ENCODE measurements at places on chromosomes 13 and 19. TPM values are rescaled to one million over a fixed set of nuclear protein-coding genes. Genes with fewer than 3 reads are reported as not detected.

The VPS36 gene
- total RNA-seq = 99.8 TPM

The PRR22 gene
- 4.0 TPM for total RNA-seq

DNA sequence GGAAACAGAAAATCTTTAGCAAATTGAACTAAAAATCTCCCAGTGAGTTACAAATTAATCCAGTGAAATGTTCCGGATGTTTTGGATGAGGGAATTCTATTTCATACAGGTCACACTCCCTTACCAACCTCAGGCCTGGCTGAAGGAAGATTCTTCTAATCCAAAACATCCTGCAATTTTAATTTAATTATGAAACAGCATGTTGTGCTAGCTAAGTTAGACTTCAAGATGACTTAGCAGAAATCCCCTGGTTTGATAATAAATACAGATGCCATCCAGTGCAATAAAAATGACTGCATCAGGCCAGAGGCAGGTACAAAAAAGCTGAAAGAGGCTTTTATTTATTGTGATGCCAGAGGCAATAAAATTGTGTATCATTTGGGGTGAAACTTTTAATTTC lies 96.7 kb upstream of the CLDN10 start:
- no peak for DNase-seq

GRCh38 chr13:35159041-35159440 lies 217.0 kb downstream of the NBEA start:
- DNase-seq = no peak

The ELAVL1 gene
- 32.4 TPM for total RNA-seq

DNA sequence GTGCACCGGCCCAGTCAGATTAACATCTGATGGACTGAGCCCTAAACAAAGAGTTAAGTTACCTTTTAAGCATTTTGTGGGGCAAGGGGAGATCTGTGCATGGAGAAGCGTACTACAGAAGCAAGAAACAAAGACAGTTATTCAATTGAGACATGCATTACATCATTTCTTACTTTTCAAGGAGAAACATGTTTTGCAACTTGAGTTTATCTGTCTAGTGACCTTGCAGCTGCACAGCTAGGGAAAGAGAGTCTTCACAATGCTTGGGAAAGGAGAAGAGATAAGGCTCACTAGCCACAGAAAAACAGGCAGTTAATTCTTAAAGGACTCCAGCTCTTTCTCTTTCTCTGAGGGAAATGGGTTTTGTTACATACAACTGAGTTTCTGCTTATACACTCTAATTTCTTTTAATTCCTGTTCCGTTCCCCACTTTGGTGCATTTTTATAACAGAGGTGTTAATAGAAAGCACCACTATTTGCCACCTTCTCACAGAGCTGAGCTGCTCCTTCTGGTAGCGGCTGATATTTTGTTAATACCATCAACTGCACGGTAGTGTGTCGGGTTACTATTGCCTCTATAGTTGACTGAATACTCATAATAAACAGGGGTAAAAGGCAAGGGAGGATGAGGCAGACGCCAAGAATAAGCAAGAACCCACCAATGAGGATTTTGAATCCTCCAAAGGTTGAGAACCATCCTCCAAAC lies 55.9 kb downstream of the ZNF431 start:
- no peak for DNase-seq

DNA sequence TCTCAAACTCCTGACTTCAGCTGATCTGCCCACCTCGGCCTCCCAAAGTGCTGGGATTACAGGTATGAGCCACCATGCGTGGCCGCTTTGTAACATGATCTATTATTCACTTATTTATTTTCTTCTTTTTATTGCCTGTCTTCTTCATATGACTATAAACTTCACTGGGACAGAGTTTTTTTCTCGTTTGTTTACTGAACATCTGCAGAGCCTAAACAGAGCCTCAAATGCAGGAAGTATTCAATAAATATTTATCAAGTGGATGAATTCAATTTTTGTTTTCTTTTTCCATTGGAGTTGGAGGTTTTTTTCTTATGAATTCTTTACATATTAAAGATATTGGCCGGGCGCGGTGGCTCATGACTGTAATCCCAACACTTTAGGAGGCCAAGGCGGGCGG lies 54.7 kb downstream of the SKA3 start:
- DNase-seq = peak; percentile 19

- DNase-seq = peak; percentile 93
These were observed 67.1 kb downstream of the RASA3 start for GRCh38 chr13:114065141-114065925.

- DNase-seq = no peak
These were observed 11.2 kb downstream of the FEM1A start for GRCh38 chr19:4802711-4803110.

GRCh38 chr19:33375156-33375836 lies 1.8 kb downstream of the CEBPG start:
- DNase-seq = no peak

DNA sequence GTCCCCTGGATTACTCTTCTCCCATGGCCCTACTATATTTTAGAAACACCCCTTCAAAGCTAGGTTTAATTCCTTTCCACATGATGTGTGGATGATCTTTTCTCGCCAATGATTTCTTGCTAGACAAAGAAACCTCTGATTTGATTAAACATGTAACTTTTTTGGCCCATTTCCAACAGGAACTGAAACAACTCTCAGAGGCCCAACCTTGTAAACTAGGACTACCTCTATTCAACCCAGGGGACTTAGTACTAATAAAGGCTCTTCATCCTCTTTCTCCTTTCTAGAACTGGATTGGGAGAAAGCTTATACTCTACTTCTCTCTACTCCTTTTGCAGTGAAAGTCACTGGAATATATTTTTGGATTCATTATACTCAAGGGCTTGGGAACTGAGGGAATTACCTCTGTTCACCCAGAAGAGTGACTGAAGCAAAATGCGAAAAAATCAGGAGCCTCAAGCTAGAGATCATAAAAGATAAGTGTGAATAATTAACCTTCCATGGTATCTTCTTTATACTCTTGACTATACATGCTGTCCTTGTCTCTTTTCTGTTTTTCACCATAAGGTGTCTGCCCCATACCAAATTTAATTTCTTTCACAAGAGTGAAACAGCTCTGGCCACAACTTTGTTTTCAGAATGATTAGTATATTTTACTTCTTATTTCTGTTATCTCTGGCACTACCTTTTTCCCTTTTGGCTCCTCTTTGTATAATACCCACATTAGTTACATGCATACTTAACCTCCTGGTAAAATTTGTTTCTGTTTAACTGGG lies 977.6 kb downstream of the SLITRK5 start:
- no peak for DNase-seq

GRCh38 chr19:16944626-16945363 lies 56.0 kb downstream of the F2RL3 start:
- DNase-seq = no peak

DNA sequence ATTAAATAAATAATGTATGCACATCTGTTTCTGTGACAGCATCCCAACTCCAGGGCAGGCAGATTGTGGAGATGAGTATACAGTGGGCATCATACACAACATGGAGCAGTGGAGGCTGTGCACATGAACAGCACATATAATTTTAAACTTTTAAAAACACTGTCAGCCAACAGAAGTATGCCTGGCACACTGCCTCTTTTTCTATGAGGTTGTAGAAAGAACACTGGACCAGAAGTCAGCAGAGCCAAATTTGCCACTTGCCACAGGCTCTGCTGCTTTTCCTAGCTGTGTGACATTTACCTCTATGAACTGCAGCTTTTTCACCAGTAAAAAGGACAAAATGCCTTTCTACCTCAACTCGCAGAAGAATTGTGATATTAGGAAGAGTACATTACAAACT lies 118.7 kb downstream of the FRY start:
- no peak for DNase-seq

The DDX49 gene
- total RNA-seq = 75.6 TPM

DNA sequence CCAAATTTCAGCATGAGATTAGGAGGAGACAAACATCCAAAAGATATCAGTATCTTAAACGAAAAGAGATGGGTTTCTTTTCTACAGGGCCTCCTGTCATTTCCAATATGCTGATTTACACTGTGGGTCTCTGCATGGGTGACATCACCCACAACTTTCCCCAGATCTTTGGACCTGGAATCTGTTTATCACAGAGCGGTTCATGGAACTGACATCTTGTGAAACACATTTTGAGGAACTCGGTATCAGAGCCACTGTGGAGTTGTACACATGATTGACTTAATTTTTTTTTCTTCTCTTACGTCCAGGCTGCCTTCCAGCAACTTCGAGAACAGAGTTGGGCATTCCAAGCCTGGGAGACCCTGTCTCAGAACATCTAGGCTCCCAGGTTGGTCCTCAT lies 80.2 kb upstream of the SERP2 start:
- DNase-seq = no peak

The TNFSF11 gene
- not detected for total RNA-seq

The COG6 gene
- 26.6 TPM for total RNA-seq

- DNase-seq = no peak
These were observed 51.3 kb downstream of the ERICH6B start for GRCh38 chr13:45564133-45564776.

GRCh38 chr13:98490195-98490836 lies 86.6 kb downstream of the STK24 start:
- DNase-seq = no peak

- no peak for DNase-seq
These were observed 90.9 kb downstream of the TEX29 start for GRCh38 chr13:111411151-111411858.

DNA sequence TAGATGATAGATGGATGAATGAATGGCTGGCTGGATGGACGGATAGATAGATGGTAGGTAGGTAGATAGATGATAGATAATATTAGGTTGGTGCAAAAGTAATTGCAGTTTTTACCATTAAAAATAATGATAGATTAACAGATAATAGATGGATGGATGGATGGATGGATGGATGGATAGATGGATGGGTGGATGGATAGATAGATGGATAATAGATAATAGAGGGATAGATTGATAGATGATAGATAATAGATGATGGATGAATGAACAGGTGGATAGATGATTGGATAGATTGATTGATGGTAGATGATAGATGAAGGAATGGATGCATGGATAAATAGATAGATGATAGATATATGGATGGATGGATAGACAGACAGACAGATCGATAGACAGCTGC lies 87.9 kb upstream of the RAP2A start:
- no peak for DNase-seq

GRCh38 chr19:19549804-19550464 lies 11.9 kb downstream of the CILP2 start:
- no peak for DNase-seq

GRCh38 chr13:37488726-37489125 lies 109.8 kb downstream of the POSTN start:
- no peak for DNase-seq

The TGDS gene
- total RNA-seq = 9.3 TPM

DNA sequence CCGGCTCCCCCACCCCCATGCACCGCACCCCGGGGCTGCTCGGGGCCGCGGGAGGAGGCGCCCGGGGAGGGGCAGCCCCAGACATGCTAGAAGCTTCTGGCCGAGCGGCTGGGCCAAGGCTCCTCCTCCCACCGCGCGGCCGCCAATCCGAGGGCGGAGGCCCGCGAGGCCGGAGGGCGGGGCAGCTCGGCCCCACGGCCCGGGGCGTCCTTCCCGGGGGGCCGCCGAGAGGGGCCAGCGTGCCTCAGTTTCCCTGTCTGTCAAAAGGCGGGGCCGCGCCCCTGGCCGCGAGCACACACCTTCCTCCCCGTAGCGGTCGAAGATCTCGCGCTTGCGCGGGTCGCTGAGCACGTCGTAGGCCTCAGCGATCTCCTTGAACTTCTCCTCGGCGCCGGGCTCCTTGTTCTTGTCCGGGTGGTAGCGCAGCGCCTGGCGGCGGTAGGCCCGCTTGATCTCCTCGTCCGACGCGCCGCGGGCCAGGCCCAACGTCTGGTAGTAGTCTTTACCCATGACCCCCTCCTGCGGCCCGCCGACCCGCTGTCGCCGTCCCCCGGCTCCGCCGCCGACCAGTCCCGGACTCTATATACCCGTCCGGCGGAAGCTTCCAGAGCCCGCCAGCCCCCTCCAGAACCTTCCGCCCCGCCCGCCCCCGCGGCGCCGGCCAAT lies at the start of gene DNAJB1:
TSS of gene DNAJB1 (minus strand) at position 558 of the 666 bp plus-strand sequence. CDS start at position 510, 48 bp downstream.
- peak; percentile 85 for DNase-seq

GRCh38 chr19:34499155-34499834 lies 17.7 kb downstream of the WTIP start:
- no peak for DNase-seq

The GNA15 gene
- total RNA-seq = 70.3 TPM

The CERS4 gene
- total RNA-seq = 116 TPM

DNA sequence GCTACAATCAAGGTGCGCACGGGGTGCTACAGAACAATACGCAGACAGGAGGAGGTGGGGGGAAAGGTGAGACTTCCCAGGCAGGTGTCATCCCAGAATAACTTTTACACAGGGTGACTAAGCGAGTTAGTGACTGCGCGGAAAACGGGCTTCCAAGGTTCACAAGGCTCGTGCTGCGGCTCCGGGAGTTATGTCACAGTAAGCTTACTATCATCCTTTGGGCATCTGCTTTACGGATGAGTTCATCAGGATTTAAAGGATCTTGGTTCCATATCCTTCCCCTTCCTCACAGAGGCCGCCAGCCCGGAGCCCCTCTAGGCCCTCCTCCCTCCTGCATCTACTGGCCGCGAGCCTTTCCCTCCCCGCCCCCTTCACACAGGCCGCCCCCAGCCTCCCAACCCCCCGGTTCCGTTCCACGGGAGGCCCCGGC lies 474 bp upstream of the IFT88 start:
- DNase-seq = no peak

The GPC6 gene
- total RNA-seq = 4.3 TPM

GRCh38 chr13:71831716-71832115 lies 35.3 kb downstream of the DACH1 start:
- DNase-seq = no peak

- no peak for DNase-seq
These were observed 4.9 kb downstream of the THAP8 start for GRCh38 chr19:36049080-36049698.

DNA sequence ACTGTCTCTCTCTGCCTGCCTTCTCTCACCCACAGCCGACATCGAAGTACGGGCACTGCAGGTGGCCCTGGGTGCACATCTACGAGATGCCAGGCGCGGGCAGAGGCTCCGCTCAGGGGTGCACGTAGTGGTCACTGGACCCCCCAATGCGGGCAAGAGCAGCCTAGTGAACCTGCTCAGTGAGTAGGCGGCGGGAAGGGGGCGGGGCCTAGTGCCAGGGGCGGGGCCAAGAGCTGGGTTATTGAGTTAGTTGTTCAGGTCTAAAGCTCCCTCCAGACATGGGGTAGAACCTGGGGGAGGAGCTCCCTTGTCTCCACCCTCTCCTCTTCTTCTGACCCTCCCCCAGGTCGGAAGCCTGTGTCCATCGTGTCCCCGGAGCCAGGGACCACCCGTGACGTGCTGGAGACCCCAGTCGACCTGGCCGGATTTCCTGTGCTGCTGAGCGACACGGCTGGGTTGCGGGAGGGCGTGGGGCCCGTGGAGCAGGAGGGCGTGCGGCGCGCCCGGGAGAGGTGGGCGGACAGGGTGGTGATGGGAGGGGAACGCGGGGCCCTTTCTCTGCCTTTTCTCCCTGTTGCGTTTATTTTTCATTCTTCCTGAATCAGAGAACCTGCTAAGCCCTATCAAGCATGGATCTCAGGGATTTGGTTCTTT lies 1.9 kb downstream of the GTPBP3 start:
- DNase-seq = peak; percentile 74

The RHPN2 gene
- total RNA-seq = 39.7 TPM

DNA sequence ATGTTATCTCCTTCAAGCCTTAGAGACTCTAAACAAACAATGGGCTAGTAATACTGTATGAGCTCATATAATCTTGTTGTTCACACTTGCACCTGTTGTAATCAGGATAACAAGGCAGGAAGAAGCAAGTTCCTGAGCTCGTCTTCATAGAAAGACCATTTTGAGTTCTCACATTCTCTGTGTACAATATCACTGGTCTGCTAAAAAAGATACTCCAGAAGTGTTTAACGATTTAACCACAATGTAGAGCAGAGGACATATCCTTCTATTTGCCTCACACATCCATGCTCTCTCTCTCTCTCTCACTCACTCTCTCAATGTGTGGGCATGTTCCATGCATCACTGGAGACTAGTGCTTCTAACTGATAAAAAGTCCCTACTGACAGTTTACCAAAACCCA lies 122.9 kb downstream of the MIPEP start:
- no peak for DNase-seq

Data from suprapubic skin (tissue), 4 donors.